ENCODE measurements at places on chromosomes 5 and 9.

DNA sequence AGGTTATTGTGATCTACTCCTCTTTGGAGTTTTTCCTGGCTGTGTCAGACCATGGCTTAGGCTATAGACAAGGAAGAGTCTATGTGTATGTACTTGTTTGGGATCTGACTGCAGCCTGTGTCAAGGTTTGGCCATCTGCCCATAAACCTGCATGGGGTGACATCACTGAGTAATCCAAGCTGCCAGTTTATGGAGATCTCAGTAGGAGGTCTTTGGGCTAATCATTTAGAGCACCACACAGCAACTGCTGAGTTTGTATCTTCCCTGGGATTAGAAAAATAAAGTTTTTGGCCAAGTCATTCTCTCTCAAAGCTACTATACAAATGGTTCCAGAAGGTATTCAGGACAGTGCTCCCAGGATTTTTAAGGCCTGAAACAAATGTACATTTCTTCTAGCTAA is 65.5 kb upstream of the HSPB3 start:
- DNase-seq: no peak

DNA sequence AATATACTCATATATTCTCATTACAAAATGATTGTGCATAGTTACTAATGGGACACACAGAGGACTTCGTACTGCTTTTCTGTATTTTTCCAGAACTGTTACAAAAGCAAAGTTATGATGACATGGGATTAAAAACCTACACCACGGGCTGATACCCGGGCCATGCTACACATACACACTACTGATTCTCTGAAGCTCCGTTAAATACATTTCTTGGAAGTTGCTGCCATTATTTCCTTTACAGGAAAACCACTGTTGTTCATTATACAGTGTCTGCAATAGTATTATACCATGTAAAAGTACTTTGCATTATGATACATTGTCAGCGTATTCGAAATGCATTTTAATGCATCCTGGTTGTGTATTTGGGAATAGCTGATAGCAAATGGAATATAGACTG is 32.5 kb downstream of the EBF1 start:
- no peak for DNase-seq

DNA sequence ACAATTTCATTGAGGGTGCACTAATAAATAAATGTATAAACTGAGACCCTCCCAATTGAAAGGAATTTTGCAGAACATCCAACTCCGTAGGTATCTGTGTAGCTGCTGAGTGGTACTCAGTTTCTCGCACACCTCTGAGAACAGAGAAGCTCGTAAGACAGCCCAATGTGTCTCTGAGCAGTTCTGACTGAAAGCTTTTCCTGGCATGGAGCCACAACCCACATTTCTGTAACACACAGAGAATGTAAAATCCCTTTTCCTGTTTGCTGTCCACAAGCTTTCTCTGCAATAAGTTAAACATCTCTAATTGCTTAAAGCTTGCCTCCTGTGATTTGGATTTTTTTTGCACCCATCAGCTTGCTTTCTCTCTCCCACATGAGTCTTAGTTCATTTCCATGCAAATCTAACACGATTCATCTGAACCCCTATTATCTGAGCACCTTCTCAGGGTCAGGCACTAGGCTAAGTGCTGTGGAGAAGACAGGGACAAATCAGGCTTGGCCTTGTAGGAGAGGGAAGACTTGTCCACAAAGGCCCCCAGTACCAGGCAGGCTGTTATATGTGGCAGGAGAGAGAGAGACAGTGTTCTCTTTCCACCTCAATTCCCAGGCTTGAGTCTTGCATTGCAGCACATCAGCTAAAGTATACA is 44.2 kb upstream of the COL15A1 start:
- DNase-seq: no peak

DNA sequence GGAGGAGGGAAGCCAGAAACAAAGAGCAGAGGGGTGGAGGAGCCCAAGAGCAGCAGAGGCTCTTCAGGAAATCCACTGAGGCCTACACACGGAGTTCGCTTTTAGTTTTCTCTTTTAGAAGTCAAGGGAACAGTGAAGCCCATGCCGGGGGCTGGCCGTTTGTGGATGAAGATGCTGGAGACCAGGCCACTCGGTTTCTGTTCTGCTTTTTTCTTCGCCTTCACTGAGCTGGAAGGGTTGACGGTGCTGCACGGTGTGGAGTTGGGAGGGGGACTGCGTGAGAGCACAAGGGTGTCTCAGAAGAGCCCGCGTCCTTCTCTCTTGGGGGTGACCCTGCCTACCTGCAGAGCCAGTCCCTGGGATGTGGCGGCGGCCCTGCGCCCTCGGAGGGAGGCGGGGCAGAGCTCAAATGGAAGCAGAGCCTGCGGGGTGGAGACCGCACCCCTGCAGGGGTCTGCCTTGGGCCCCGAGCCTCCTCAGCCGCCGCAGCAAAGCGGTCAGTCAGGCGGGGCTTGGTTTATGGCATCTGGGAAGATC is 68.5 kb upstream of the CACNA1B start:
- no peak for DNase-seq

GRCh38 chr9:76690246-76690972 is 73.8 kb upstream of the PCA3 start:
- DNase-seq: no peak

DNA sequence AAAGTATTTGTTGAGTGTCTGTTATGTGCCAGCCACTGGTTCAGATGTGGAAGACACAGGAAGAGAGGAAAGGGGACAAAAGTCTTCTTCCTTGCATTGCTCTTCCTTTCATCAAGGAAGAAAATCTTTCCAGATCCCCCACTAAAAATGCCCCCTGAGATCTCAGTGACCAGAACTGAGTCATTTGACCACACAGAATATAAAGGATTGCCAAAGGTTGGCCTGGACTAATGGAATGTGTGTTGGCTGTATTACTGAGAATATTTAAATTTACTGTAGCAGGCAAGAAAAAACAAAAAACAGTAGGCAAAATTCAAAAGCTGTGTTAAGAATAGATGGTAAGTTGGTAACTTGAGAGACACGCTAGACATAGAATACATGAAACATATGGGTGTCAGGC is 10.0 kb upstream of the SEPTIN8 start:
- DNase-seq: no peak

GRCh38 chr5:54725391-54726280 is 208.1 kb downstream of the SNX18 start:
- no peak for DNase-seq

DNA sequence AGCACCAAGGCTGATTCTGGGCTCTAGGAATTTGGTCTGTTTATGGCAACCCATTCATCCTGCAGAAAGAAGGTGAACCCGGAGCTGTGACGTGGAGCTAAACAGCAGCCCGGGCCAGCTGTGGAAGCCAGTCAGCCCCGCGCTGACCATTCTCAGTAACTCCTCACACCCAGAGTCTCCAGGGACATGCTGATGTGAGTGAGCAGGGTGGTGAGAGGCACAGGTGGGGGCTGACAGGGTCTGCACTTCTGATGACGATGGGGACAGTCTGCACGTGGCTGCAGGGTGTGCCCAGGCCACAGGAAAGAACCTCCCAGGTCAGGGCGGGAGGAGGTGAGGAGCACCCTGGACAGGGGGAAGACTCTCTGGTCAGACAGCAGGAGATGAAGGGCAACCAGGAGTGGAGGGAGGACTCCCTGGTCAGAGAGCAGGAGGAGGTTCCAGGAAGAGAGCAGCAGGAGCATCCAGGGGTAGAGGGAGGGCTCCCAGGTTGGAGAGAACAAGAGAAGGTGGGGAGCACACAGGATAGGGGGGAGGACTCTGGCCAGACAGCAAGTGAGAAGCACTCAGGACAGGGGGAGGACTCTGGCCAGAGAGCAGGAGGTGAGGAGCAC is 26.1 kb upstream of the SLC6A3 start:
- peak; percentile 36 for DNase-seq

DNA sequence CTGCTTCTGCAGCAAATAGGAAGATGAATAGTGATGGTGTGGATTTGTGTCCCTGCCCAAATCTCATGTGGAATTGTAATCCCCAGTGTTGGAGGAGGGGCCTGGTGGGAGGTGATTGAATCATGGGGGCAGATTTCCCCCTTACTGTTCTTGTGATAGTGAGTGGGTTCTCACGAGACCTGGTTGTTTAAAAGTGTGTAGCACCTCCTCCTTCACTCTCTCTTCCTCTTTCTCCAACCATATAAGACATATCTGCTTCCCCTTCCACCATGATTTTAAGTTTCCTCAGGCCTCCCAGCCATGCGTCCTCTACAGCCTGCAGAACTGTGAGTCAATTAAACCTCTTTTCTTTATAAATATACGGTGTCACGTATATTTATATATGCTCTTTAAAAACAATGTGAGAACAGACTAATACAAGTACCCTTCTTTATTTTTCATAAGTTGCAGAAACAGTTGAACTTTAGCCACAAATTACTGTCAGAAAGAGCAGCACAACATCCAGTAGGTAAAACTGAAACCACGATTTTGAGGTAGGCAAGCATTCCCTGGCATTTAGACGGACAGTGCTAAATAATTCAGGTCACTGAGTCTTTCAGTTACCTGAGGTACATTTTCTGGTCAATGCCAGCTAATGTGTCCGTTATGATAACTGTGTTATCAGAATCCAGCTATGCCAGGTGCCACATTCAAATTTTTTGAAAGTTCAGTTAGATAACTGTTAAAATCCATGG is 79.3 kb upstream of the SPEF2 start:
- no peak for DNase-seq

DNA sequence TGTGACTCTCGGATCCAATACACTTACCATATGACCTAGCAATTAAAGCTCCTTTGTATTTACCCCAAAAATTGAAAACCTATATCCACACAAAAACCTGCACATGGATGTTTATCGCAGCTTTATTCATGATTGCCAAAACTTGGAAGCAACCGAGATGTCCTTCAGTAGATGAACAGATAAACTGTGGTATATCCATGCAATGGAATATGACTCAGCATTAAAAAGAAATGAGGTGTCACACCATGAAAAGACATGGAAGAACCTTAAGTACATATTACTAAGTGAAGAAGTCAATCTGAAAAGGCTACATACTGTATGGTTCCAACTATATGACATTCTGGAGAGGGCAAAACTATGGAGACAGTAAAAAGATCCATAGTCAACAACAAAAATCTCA is 82.0 kb upstream of the PHF24 start:
- DNase-seq: no peak

- no peak for DNase-seq
Observed at GRCh38 chr9:96510258-96510657, 60.3 kb downstream of the HABP4 start.

- DNase-seq: no peak
Observed at GRCh38 chr5:59693492-59694309, 199.8 kb downstream of the PDE4D start.

GRCh38 chr5:9423571-9423970 is 122.3 kb downstream of the SEMA5A start:
- DNase-seq: peak; percentile 51

DNA sequence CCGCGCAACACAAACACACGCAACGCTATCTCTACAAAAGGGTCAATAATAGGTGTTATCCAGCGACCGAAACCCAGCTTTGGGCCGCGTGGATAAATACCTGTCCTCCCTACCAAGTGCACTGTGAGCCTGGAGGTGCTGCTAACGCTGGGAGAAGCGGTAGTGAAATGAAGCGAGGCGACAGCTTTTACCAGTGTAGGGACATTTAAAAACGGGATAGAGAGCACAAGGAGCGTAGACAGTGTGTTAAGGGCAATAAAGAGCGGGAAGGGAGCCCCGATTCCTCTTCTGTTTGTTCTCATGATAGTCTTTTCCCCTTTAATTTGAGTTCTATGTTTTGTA is 421 bp upstream of the DEPDC1B start:
- no peak for DNase-seq

- no peak for DNase-seq
Observed at GRCh38 chr5:125219710-125220109, 473.3 kb upstream of the ZNF608 start.

DNA sequence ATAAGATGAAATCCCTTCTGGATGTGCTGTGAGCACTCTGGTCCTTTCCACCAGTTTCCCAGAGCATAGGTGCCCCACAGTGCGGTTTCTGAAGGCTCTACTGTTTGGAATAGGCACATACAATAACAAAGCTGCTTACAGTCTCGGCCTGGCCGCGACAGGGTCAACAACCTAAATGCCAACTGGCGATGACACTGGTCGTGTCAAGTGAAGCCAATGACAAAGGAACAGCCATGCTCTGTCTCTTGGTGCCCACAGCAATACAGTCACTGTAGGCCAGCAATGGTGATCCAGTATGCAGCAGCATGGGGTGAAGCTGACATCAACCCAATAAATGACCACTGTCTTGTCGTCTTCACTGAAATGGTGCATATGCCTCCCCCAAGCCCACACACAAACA is 47.8 kb upstream of the EQTN start:
- DNase-seq: no peak

GRCh38 chr5:80223561-80223960 is 32.3 kb downstream of the SERINC5 start:
- no peak for DNase-seq

GRCh38 chr9:125377584-125378250 is 116.1 kb downstream of the GAPVD1 start:
- no peak for DNase-seq

DNA sequence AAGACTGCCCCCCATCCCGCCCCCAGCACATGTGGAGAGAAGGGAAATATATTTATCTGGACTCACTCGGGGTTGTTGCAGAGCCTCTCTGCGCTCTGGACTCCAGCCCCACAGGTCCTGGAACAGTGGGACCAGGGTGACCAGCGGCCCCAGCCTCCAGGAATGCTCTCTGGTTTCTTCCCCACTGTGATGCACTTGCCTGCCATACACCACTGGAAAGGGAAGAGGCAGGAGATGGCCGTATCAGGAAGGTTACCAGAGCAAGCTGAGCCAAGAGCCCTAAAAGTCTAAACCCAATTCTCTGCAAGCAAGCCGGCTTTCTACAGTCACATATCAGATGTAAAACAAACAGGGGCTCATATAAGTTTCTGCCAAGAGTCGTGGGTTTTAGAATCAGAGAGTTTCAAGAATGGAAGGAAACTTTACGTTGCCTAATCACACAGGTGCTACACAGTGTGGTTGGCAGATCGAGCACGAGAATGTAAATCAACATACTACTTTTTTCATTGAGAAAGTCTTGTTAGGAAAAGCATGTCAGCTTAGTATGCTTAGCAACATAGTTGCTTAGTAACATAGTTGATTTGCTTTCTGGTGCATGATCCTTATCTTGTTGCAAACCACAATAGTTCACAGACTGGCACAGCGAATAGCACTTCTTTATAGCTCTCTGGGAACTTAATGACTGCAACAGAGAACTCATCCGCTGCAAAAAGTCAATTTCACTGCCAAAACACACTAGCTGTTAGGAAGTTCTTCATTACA is 201.2 kb downstream of the TARS1 start:
- DNase-seq: no peak

All from endodermal cell (in vitro differentiated cells).